HT1080 (cell line): ENCODE measurements at places on chromosomes 4 and X. TPM values are rescaled to one million over a fixed set of nuclear protein-coding genes. Genes with fewer than 3 reads are reported as not detected.

DNA sequence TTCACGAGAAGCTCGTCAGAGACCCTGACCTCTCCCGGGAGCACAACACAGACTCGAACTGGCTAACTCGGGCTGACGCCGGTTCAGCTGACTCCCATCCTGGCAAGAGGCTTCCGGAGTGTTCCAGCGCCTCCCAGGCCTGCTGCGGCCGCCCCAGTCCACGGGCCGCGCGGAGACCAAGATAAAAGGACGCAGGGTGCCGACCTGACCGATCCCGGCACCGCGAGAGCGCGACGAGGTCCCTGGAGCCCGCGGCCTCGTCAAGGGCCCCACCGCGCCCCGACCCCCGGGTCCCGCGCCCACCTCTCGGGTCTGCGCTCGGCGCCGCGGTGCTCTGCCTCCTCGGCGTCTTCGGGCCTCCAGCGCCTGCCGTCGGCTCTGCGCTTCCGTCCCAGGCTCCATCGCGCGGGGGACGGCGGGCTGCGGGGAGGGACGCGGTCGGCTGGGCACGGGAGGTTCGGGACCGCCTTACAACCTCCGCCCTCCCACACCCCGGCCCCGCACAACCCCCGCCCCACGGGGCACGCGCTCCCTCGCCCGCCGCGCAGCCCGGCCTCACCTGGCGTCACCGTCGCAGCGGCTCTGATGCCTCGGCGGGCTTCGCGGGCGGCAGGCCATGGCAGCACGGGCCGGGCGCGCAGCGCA, 426 bp downstream of the SLBP start:
- no peak for DNase-seq

DNA sequence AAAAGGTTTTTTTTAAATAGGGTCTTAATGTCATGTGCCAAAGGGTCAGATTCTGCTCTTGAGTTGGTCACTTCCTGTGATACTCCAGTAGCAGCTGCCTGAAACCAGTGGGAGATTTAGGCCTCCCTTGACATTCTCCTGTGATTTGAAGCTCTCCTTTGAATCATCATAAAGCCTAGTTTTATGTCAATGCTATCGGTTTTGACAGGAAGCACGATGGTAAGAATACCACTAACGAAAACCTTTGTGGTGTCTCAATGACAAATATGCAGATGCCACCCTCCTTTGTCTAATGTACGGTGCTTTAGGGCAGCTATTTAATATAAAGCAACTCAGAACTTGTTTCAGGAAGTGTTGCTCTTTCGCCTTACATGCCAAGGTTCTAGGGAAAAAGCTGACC, 44.2 kb downstream of the CCNI start:
- DNase-seq: no peak

GRCh38 chr4:55866973-55867574, 13.6 kb downstream of the EXOC1 start:
- peak; percentile 71 for DNase-seq

- DNase-seq: no peak
These were observed 32.8 kb downstream of the HDAC8 start for GRCh38 chrX:72539822-72540221.

GRCh38 chrX:2697741-2698299, 6.7 kb downstream of the CD99 start:
- peak; percentile 29 for DNase-seq

UGT2A2 gene
- total RNA-seq: not detected in 2 replicates

CDX4 gene
- total RNA-seq: not detected in 2 replicates

DNA sequence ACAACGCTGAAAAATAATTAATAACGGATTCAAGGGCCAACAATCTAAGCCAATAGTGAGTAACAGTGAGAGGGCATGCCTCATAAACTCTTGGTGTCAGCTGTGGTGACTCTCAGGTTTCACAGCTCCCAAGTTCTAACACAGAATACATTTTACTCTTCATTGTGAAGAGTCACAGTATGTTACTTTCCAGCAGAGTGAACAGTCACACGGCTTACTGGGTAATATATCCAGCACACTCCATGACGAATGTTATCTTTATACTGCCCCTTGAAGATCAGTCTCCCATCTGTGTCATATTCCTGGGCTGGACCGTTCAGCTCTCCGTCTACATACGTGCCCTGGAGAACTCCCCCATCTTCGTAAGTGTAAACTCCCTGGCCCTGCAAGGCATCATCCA, 23.1 kb downstream of the SETD7 start:
- DNase-seq: no peak

SMIM31 gene
- total RNA-seq: not detected in 2 replicates

PAK3 gene
- 0.03 TPM in 1 of 2 replicates, not detected in the other for total RNA-seq

AMBN gene
- not detected in 2 replicates for total RNA-seq

DNA sequence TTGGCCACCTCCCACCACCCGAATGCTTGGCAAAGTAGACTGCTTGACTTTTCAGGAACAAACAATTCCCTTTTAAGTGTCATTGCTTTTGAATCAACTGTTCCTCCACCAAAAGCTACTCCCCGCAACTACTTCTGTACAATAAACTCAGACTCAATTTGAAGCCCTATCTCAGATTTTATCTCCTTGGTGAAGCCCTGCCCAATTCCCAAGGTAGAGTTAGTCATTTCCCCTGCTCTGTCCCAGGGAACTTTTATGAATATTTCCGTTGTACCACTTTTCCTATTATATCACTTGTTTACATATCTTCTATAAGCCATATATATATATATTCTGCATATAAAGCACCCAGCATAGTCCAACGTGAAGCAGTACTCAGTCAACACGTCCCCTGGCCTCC, 102.8 kb downstream of the C4orf51 start:
- no peak for DNase-seq

DNA sequence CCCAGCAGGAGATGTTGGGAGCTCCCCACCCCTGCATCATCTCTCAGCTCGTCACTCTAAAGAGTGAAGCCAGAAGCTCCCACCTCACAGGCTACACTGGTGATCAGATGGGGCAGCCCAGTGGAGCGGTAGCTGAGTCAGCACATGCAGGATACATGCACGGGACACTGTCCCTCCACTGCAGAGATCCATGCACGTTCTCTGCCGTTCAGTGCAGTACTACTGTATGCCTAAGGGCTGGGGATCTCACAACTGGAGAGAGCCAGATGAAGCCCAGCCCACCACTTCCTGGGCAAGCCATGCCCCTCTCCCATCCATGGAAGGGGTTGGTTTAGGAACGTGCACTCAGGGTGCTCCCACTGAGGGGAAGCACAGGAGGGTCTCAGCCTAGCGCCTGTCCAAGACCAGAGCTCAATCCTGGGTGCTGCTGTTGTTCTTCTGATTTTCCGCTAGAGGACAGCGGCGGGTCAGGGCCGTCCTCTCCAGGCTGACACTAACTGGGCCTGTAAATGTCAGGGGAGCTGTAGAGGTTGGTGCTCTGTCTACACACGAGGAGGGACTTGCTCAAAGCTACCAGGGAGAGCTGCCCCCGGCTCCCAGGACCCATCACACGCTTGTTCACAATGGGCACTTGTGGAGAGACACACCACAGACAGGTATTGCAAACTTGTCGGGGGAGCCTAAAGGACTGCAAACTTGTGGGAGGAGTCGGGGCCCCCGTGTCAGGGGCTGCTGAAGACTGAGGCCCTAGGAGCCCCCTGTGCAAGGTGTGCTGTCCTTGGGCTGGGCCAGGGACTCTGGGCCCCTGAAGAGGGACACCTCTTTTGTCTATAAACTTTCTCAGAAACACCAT, 18.2 kb upstream of the ABLIM2 start:
- DNase-seq: peak; percentile 46

GRCh38 chrX:119181491-119181890, 53.9 kb upstream of the KIAA1210 start:
- peak; percentile 14 for DNase-seq

- peak; percentile 21 for DNase-seq
These were observed 14.3 kb upstream of the AWAT1 start for GRCh38 chrX:70219938-70220764.

DNA sequence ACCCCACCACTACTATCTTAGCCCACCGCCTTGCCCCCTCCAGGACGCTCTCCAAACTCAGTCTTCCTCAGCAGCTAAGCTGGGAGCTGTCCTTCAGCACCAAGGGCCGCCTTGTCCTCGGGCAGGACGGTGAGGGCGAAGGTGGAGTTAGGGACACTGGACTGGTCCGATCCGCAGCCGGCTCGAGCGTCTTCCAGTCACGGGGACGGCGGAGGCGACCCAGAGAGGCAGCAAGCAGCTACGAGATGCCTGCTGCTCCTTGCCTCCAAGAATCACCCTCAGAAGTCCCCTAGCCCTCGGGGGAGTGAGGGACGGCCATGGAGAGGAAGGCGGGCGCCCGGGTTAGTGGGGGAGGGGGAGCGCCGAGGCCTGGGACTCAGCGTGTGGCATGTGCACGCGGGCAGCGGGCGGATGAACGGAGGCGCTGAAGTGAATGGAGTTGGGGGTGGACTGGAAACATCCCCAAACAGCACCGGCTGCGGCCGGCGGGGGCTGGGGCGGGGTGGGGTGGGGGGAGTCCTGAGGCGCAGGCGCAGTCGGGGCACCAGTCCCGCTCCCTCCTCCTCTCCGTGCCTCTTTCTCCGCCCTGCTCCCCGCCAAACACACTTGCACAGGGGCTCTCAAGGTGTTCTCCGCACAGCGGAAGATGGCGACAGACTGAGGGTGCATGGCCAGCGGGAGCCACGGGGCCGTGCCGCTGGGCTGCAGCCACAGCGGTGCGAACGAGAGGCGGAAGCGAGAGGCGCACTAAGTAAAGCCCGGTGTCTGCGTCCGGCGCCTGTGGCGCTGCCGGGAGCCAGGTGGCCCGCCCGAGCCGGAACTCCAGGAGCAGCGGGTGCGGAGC, at the start of gene NALF2:
Gene NALF2 (plus strand): TSS at position 545 of the 844 bp plus-strand sequence. CDS start 957 bp downstream, outside the sequence.
- DNase-seq: peak; percentile 51

DNA sequence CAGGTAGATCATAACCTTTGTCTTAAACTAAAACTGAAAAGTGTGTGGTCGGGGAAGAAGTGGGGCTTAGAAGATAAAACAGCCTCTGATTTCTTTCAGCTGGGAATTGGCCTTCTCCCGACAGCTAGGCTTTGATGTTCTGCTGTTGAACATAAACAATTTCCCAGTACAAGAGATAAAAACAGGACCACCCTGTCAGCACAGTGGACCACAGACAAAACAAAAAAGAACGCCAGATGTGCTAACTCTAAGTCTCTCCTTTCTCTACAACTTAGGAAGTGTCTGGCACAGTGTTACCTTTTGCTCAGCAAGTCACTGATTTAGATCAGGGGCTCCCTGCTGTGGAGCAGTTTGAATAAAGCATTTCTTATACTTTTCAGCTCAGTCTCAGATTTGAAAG, 87.5 kb upstream of the UXT start:
- DNase-seq: no peak

TLR10 gene
- 0.03 TPM in 1 of 2 replicates, not detected in the other for total RNA-seq

GRCh38 chrX:132592880-132593279, 104.0 kb upstream of the MBNL3 start:
- peak; percentile 5 for DNase-seq

GRCh38 chrX:21586001-21586400, 72.1 kb downstream of the KLHL34 start:
- no peak for DNase-seq

DNA sequence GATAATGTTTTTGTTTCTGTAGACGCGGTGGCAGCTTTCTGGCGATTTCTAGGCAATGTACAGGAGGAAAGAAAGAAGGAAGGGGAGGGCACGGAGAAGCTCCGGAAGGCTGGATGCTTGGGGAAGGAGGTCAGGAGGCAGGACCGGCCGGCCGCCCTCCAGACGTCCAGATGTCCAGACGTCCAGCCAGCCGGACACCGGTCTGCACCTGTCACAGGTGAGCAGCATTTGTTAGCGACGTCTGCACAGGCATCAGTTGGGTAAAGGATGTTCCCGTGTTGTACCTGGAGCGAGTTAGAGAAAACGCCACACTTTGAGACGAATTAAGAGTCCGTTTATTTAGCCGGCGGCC, 90.0 kb upstream of the PPP2R3B start:
- no peak for DNase-seq

- no peak for DNase-seq
These were observed 109.9 kb downstream of the TLL1 start for GRCh38 chr4:165982934-165983333.

DNA sequence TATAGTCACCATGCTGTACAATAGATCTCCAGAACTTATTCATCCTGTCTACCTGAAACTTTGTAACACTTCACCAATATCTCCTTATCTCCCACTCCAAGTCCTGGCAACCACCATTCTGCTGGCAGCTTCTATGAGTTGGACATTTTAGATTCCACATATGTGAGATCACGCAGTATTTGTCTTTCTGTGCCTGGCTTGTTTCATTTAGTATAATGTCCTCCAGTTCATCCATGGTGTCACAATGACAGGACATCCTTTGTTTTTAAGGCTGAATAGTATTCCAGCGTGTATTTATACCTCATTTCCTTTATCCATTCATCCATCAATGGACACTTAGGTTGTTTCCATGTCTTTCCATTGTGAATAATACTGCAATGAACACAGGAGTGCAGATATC, 198.7 kb downstream of the QDPR start:
- no peak for DNase-seq

GRCh38 chrX:76172325-76172893, 453 bp upstream of the PBDC1 start:
- no peak for DNase-seq

TMEM271 gene
- not detected in 2 replicates for total RNA-seq

DNA sequence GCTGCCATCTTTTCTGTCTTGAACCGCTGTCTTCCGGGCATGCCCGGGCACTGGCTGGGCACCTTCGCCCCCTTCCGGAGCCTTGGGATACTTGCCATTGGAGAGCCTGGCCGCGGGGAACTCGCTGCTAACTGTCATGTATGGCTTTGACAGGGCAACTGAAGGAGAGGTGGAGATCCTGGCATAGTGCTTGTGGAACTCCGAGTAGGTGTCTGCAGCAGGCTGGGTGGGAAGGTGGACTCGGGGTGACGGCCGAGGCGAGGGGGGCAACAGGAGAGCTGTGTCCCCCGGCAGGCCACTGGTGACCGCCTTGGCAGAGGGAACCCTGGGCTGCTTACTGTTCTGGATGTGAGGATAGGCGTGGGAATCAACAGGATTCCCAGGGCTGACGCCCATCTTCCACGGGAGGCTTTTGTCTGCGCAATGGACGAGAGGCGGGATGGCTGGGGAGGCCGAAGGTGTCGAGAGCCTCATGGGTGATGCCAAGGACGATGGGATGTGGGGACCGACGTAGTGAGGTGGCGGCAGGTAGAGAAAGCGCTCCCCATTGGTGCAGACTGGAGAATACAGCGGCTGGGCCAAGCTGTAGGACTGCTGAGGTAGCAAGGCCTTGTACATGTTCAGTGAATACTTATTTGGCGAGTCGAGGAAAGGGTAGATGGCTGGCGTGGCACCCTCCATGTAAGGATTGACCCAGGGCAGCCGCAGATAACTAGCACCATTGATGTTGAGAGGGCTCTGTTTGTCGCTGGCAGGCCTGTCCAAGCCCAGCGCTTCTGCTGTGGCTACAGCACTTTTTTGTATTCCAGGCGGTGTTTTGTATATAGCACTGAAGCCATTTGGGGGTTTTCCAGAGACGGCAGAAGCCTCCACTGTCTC, 23.4 kb downstream of the BCOR start:
- no peak for DNase-seq

TAF7L gene
- not detected in 2 replicates for total RNA-seq

DNA sequence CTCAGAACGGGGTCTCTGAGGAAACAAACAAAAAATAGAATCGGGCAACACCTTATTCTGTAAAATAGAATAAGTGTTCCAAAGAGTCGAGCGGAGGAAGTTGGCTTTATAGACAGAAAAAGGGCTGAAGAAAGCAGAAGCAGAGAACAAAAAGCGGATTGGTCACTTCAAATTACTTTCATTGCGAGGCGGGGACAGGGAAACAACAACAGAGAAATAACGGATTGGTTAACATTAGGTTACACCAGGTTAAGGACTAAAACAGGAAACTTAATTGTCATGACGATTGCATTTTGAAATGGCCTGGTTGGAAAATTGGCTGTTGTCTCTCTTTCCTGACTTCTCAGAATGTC, 433 bp upstream of the COQ2 start:
- DNase-seq: peak; percentile 51
